A549 treated with Hydrocortisone at 1 μM for 4 hours (cell line): ENCODE measurements at places on chromosomes 11 and 22. TPM values are rescaled to one million over a fixed set of nuclear protein-coding genes. Genes with fewer than 3 reads are reported as not detected.

The VPREB1 gene
- not detected in 5 replicates for total RNA-seq

The CD82 gene
- 4.3 to 7.7 TPM (median 5.3 TPM) in 5 replicates for total RNA-seq

The MRGPRX3 gene
- 0.09 TPM in 1 of 5 replicates, not detected in the others for total RNA-seq

The OR51B2 gene
- not detected in 5 replicates for total RNA-seq

The OR5T3 gene
- total RNA-seq: not detected in 5 replicates

The KRTAP5-7 gene
- not detected in 5 replicates for total RNA-seq
